ENCODE measurements at places on chromosomes 2 and 18.

DNA sequence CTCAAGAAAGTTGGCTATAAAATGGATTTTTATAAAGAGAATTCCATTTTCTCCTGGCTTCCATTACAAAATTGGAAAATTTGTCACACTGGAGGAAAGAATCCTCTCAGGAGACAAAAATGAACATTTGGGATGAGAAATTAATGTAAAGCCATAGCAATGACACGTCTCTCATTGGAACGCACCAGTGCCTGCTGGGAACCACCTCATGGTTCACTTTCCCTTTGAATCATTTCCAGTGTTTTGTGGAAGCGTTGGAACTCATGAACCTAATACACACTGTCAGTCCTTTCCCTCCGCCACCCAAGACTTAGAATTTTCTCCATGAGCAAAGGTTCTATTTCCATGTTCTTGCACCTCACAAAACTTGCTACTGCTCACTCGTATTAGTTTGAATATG, 21.0 kb upstream of the NRP2 start:
- no peak for DNase-seq

GRCh38 chr2:29723255-29724001, 198.0 kb downstream of the ALK start:
- no peak for DNase-seq

DNA sequence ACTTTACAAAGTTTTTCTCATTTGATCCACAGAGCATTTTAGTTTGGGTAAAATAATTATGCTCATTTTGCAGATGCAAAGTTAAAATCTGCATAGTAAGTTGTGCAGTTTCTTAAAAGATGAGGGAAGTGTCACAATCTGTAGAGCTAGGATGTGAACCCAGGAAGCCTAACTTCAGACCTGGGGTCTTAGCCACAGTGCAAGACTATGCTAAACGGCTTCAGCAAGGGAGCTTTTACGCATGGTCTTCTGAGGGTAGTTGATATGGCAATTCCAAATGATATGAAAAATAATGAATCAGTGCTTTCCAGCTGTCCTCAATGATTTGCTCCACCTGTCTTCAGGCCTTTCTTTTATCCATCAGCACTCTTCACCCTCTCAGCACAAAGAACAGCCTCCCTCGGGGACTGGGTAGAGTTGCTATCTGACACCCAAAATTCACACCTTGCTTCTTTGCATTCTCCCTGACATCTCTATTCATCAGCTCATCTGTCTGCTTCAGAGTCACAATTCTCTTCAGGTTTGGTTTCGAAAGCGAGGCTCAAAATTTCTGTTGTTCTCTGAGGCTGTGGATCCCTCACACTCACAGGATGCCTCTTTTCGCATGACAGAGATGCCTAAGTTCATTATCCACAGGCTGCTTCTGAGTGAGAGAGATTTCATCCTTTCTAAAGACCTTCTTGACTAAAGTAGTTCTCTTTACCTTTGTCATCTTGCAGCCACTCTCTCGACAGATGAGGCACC, 302.5 kb downstream of the NRXN1 start:
- no peak for DNase-seq

GRCh38 chr18:34224423-34225217, at the start of gene NOL4:
Gene NOL4 (minus strand): TSS chr18:34224913. CDS start chr18:34223253, 1,660 bp downstream.
- no peak for DNase-seq

DNA sequence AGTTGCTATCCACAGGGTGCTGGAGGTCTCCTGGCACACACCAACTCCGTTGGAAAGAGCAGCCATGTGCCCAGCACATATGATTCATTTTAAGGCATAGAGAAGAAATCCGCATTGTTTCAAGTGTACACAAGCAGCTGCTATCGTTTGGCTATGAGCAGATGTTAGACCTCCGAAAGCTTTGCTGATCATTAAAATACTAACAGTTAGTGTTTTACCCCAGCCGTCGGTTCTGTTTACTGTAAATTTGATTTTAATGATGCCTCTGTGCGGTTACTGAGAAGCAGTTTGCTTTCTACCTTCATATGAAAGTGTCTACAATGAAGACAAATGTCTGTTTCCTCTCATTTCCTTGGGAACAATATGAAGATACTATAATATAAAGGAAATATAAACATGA, 154.9 kb downstream of the PTGR3 start:
- DNase-seq = no peak

GRCh38 chr18:9048236-9048635, 54.3 kb upstream of the NDUFV2 start:
- DNase-seq = no peak

DNA sequence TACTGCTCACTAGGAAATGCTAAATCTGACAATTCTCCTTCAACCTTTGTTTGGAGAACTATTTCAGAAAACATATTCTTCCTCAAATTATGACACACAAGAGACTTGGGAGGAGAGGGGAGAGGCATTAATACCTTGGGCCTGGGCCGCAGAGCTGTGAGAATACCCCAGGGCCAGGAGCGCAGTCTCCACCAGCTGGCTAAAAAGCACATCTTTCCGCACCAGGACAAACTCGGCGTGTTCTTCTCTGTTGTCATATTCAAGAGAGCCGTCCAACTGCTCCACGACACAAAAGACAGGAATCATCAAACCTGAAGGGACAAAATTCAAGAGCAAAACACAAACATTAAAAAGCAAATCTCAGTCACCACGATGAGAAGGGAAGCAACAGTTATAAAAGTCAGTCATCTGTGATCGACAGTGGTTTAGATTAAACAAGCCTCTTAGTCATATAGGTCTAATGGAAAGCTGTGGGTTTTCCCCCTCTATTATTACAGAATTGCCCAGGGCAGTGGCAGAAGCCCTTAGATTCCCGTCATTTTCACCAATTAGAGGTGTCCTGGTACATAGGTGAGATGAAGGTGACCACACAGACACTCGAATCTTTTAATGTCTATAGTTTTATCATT, 24.4 kb downstream of the SATB2 start:
- no peak for DNase-seq

- DNase-seq = no peak
These were observed 143.6 kb downstream of the COL4A4 start for GRCh38 chr2:227020416-227020815.

- DNase-seq = no peak
These were observed 100.2 kb downstream of the TNS1 start for GRCh38 chr2:217902379-217903141.
